GM12864 (cell line): ENCODE measurements at places on chromosomes 11 and 22.
A peak's percentile ranks its signal among the peaks of the same experiment; 100 is the strongest.

DNA sequence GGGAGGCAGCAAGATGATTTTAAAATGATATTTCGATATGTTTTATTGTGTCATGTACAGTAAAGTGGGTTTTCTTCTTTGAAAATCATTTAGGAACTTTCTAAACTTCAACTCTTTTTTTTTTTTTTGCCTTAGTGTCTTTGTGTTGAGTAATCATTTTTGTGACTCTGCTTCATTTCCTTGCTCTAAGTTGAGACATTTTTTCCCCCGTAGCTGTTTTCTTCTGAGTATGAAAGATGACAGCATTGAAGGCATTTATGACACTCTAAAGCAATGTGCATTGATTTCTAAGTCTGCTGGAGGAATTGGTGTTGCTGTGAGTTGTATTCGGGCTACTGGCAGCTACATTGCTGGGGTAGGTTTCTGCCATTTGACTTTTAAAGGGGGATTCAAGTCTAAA, 23.5 kb downstream of the RRM1 start:
- DNase-seq: no peak

GRCh38 chr11:112771851-112772250, 189.4 kb upstream of the NCAM1 start:
- no peak for DNase-seq

GRCh38 chr11:22656130-22656529, 10.3 kb upstream of the GAS2 start:
- DNase-seq: no peak

DNA sequence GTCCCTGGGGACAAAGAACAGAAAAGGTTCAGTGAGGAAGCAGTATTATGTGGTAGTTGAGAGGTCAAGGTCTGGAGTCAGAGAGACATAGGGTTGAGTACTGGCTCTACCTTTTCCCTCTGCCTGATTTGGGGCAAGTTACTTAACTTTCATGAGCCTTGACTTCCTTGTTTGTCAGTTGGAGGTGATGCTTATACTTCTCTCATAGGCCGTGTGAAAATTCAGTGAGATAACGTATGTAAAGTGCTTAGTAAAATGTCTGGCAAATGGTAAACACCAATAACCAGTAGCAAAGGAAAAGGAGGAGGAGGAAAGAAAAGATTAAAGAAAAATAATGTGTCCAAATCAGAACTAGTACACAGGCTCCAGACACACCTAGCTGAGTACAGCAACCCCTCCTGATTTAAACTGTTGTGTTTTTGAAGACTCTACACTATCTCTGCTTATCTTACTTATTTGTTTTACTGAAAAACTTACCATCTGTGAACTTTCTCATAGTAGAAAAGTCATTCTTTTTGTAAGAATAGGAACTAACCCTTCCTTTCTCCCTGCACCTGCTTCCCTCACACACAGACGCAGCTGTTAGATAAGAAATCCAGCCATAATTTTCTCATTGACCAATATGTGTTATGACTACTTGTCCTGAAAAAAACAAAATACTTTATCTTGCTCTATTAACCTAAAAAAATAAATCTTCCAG, 126.9 kb downstream of the CD44 start:
- no peak for DNase-seq

DNA sequence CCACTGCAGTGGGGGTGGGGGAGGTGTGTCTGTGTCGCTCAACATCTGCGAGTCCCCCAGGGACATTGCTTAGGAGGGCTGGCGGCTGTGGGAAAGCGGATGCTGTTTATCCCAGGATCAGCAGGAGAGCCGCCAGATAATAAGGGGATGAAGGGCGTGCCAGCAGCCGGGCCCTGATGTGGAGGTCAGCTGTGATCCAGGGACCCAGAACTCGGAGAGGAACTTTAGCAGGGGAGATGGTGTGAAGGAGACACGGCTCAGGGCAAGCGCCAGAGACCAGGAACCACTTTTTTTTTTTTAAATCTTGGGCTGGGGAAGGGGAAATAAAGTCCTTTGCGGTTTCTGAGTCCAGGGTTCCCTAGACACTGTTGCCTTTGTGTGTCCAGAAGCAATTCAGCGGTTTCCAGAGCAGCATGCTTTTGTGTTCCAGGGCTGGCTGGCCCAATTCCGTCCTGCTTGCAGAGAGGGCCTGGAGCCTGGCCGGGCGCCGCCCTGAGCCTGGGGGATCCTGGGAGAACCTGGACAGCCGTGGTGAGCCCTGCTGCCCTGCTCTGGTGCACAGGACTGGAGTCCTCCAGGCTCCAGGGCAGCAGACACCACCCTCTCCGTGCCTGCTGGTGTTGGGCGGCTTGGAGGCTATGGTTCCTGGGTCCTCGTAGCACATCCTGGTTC, at the start of gene GRAMD4:
Gene GRAMD4, plus strand, starts transcription at position 557 of the 672 bp plus-strand sequence. CDS start 6,414 bp downstream, outside the sequence.
- DNase-seq: no peak

DNA sequence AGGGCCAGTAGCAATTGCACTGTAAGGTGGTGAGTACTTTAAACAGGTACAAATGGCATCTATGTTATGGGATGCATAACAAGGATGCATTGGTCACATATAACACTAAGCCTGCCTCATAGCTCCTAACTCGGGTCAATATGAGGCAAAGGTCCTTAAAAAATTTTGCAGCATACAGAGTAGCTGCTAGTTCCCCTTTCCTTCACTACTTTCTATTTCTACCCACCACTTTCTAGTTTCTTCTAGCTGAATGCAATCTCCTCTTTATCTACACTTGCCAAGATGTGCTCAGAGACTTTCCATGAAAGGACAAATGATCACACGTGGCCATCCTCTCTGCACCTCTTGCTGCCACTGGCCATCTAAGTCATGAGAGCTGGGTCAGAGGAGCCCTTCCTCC, 9.8 kb downstream of the OR51F2 start:
- no peak for DNase-seq

DNA sequence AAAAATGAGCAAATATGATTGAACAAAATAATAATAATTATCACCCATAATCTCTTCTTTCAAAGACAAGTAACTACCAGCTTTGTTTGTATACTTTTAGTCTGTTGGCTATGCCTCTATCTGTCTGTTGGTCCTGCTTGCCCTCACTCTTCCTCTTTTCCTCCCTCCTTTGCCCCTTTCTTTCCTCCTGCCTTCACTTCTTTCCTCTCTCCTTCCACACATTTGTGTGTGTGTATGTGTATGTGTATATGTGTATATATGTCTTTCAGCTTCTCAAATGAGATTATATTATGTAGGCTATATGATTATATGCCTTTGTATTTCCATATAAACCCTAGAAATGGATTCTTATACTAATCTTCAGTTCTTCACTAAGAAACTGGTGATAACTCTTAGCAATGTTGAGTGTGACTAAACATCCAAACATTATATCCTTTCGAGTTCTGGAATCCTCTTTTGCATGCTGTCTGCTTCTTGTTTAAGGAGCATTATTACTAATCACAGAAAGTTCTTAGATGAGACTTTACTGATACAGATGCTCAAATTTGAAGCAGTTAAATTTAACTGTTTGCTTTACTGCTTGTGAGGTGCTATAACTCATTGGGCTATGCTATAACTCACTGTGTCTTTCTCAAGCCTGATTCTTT, 219.1 kb downstream of the TMEM135 start:
- no peak for DNase-seq

- DNase-seq: no peak
Observed at GRCh38 chr22:26906464-26906863, 249.1 kb downstream of the MIAT start.

- DNase-seq: no peak
Observed at GRCh38 chr22:35981900-35982299, 46.7 kb downstream of the RBFOX2 start.

DNA sequence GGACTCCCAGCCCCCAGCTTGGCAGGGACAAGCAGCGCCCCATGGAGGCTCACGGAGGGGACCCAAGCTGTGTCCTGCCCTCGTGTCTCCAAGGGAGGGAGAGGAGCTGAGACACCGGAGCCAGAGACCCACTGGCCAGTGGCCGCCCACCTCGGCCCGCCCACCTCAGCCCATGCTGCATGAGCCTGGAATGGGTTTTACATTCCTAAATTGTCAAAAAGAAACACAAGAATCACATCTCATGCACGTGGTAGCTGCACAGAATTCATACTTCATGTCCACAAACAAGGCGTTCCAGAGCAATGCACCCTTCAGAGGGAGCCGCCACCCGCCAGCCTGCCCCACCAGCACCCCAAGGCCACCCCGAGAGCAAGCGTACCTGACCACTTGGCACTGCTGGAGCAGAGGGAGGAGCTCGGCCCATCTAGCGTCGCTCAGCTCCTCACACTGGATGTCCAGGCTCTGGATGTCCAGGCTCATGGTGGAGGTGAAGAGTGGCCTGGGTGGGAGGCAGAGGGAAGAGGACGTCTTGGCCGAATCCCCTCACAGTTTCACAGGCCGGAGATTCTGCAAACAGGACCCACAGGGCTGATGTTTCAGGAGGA, 5.3 kb downstream of the RNH1 start:
- no peak for DNase-seq

DNA sequence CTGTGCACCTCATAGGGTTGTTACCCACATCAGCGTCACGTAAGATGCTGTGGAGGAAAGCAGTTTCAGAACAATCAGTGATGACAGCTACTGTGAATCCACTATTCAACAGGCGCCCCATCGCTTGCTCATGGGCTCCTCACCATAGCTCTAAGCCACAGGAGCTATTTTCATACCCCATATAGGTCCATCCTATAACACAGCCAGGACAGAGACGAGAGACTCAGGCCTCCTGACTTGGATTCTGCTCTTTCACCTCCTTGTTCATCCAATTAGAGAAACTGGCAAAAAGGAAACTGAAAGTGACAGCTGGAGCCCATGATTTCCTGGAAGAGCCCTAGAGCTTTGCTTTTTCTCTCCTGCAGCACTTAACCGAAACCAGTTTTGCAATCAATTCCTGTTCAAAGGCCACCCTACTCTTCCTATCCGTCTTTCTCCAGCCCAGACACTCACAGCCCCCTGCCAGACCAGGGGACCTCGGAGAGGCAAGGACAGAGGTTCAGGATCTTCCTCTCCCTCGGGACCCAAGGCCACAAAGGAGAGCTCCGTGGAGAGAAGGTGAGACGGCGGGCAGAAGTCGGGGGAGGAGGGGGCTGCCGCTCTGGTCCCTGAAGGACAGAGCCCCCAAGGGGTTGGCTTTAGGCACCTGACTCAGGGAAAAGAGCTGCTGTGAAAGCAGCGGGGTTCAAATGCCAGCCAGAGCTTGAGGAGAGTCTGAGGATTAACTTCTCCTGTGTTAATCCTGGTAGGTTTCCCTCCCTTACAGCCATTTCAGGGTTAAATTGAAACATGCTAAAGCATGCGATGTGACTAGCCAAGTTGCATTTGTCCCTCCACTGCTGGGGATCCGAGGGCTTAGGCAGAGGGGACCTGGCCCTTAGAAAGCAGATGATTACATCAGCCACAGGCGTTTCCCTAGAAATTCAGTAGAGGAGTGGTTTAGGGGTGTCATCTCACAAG, at the start of gene APOL6:
Gene APOL6, plus strand, starts transcription at position 381 of the 960 bp plus-strand sequence. CDS start 7,980 bp downstream, outside the sequence.
- DNase-seq: peak; percentile 65

DNA sequence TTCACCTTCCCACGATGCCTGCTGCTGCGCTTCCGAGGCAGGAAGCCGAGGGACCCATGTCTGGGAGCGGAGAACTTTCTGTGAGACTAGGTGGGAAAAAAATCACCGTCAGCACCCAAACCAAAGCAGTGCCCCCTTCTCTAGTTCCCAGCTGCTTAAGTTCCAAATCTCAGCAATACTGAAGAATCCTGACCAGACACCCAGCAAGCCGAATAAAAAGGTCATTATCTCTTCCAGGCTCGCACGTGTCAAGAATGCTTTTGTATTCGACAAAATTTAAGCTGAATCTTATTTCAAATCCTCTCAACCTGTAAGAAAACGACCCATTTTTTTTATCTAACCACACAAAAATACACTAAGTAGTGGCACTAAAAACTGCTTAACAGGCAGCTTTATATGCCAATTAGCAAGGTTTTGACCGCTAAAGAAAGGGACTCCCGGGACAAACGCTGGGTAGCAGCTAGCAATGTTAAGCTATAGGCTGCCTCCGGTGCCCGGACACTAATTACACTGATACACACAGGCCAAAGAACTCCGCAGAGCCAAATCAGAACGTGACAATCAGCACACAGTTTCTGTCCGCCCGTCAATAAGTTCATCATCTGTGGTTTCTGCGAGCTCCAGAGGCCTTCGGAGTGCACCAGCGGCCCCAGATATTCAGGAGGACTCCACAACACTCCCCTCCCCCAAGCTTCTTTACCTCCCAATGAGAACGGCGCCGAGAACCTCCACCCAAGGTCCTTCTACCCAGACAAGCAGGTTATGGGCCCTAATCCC, 728 bp downstream of the RPL3 start:
- DNase-seq: no peak

DNA sequence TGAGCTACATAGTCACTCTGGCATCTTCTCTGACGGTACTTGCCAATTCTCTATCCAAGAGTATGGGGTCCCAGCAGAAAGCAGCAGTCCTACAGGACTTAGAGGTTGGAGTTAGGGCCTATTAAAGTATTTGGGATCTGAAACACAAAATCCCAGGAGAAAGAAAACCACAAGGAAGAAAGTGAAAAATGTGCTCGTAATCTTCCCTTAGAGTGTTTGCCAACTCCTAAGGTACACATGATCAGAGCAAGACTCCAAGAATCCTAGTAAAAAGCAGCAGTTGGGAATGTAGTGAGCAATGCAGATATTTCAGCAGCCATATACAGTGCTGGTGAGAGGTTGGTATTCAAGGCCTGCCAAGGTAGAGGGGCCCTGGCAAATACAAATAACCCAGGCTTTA, 71.6 kb downstream of the EXT2 start:
- DNase-seq: no peak

DNA sequence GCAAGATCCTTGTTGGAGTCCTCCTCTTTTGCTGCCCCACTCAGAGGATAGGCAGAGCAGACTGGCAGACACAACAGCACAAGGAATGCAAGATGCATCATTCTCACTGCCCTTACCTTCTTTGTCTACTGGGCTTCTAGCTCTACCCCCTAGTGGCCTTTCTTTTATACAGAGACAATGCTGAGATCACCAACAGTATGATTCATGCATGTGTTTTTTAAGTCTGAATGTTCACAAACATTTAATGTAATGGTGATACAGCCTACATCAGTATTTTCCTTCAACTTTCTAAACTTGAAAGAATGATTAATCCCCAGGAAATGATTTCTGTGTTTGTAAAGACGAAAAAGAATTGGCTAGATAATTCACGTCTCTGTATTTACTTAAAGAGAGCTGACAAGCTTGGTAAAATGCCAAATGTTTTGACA, at the start of gene MMP10:
Gene MMP10, minus strand, starts transcription at position 138 of the 428 bp plus-strand sequence. Its CDS starts 37 bp downstream, at position 101.
- no peak for DNase-seq

DNA sequence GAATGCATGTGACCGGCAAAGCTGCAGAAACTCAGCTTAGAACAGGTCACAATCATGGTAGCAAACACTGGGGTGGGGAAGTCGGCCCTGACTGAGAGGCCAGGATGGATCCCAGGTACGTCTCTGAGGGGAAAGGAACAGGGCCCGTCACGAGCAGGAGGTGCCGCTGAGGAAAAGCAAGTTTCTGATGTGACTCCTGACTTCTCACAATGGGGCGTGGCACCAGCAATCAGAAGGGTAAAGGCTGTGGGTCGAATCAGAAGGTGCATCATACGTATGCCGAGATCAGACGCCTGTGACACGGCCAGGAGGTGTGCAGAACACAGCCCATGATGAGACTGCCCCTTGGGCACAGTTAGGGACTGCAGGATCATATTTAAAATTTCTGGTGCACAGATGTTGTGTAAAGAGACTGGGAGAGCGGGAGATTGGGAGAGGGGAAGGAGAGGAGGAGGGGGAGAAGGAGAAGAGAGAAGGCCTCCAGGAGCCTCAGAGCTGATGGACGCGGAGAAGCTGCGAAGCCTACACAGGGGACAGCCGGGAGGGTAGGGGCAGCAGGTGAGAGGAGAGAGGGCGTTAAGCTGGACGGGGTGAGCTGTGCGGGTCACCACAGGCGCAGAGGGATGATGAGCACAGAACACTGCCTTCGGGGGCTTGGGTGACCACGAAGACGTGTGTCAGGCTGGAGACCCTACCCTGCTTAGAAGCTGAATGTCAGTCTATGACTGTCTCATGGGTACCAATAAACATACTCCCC, 30.7 kb downstream of the KRTAP5-5 start:
- no peak for DNase-seq
